ENCODE measurements at places on chromosomes 4 and X. TPM values are rescaled to one million over a fixed set of nuclear protein-coding genes. Genes with fewer than 3 reads are reported as not detected.

The SOD3 gene
- 17.2 TPM for total RNA-seq

The TMPRSS11F gene
- total RNA-seq, result not detected

The S100P gene
- not detected for total RNA-seq

The ADGRL3 gene
- 1.9 TPM for total RNA-seq

The TMEM271 gene
- total RNA-seq, result not detected

The AFM gene
- total RNA-seq, result not detected

The MGARP gene
- 14.9 TPM for total RNA-seq

The ABCG2 gene
- 0.49 TPM for total RNA-seq

The EMD gene
- total RNA-seq, result 39.7 TPM

The GK gene
- 5.8 TPM for total RNA-seq

The TNMD gene
- 3.4 TPM for total RNA-seq

The ASB5 gene
- total RNA-seq, result 1.8 TPM

The TMPRSS11D gene
- not detected for total RNA-seq

The PSAPL1 gene
- not detected for total RNA-seq

The PNMA3 gene
- total RNA-seq, result 0.12 TPM

The CNKSR2 gene
- 4.3 TPM for total RNA-seq

The RIBC1 gene
- 0.73 TPM for total RNA-seq

The PPID gene
- total RNA-seq, result 14.2 TPM

The ARAP2 gene
- 6.7 TPM for total RNA-seq

The YY2 gene
- total RNA-seq, result 1.6 TPM

The IL21 gene
- total RNA-seq, result not detected

The GC gene
- total RNA-seq, result not detected

The NAA11 gene
- not detected for total RNA-seq

The DSPP gene
- not detected for total RNA-seq

The CYBB gene
- not detected for total RNA-seq

The NOA1 gene
- 22.6 TPM for total RNA-seq

The ERCC6L gene
- total RNA-seq, result 0.32 TPM

The TACR3 gene
- total RNA-seq, result not detected

The LGI2 gene
- not detected for total RNA-seq

The VSIG4 gene
- total RNA-seq, result not detected

The FDCSP gene
- not detected for total RNA-seq

The UCP1 gene
- total RNA-seq, result not detected

The DYNLT3 gene
- total RNA-seq, result 45.8 TPM

The CXorf49 gene
- total RNA-seq, result not detected

The NUDT10 gene
- 3.3 TPM for total RNA-seq

The TMEM31 gene
- not detected for total RNA-seq

The TCEANC gene
- 3.5 TPM for total RNA-seq

The SORBS2 gene
- total RNA-seq, result 4.5 TPM

The BEX5 gene
- not detected for total RNA-seq

The GAGE12F gene
- total RNA-seq, result not detected

The PABPC5 gene
- total RNA-seq, result 4.1 TPM

The SMIM43 gene
- total RNA-seq, result 6.0 TPM

The GUCY1A1 gene
- total RNA-seq, result 0.49 TPM

The PLXNB3 gene
- 7.7 TPM for total RNA-seq

The TMEM150C gene
- 2.2 TPM for total RNA-seq

All from hair follicle dermal papilla cell (primary cell).